ENCODE measurements at places on chromosomes 4 and X. TPM values are rescaled to one million over a fixed set of nuclear protein-coding genes. Genes with fewer than 3 reads are reported as not detected.

The ZNF630 gene
- total RNA-seq: 5.5 TPM

The ADH1C gene
- 1.1 TPM for total RNA-seq

The SLITRK4 gene
- 24.3 TPM for total RNA-seq

The MAGEB1 gene
- total RNA-seq: not detected

The SPANXD gene
- not detected for total RNA-seq

The LIMCH1 gene
- 50.8 TPM for total RNA-seq

The IL2RG gene
- total RNA-seq: 0.64 TPM

The SPANXC gene
- not detected for total RNA-seq

The MAB21L2 gene
- 4.9 TPM for total RNA-seq

Measured in cerebellum (tissue), 4 donors.